Occipital lobe (tissue), 3 donors: ENCODE measurements at places on chromosomes 3 and 15.
A peak's percentile ranks its signal among the peaks of the same experiment; 100 is the strongest.

- DNase-seq: peak; percentile 59
These were observed 1.6 kb upstream of the NTRK3 start for GRCh38 chr15:88258093-88258641.

DNA sequence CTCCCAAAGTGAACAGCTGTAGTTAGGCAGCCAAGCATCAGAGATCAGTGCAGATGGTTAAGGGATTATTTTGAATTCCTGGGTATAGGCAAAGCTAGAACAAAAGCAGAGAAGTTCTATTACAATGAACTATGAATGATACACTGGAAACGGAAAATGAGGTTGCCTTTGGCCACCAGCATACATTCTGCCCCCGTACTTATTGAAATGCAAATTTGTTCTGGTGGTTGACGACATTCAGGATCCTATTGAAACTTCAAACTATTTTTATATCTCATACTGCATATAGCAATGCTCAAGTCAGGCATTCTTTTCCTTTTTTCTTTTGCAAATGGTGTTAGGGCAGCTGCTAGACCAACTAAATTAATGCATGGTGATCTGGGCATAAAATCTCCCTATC, 61.7 kb downstream of the SLC12A1 start:
- DNase-seq: no peak

DNA sequence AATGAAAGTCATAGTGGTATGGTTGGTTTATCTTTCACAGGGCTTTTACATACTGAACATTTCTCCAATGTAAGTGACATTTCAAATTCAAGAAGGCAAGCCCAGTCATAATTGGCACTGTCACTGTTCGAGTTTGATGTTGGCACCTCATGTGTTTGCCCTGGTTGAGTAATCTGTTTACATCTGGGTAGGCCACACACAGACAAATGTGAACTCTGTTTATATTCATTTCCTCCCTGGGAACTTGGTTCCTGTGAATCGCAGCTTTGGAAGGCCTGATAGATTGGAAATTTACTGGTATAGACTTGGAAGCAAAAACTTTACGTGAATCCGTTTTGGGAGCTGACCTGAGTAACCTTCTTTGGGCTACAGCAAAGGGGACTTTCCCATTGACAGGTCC, 395.2 kb upstream of the AZI2 start:
- DNase-seq: no peak

DNA sequence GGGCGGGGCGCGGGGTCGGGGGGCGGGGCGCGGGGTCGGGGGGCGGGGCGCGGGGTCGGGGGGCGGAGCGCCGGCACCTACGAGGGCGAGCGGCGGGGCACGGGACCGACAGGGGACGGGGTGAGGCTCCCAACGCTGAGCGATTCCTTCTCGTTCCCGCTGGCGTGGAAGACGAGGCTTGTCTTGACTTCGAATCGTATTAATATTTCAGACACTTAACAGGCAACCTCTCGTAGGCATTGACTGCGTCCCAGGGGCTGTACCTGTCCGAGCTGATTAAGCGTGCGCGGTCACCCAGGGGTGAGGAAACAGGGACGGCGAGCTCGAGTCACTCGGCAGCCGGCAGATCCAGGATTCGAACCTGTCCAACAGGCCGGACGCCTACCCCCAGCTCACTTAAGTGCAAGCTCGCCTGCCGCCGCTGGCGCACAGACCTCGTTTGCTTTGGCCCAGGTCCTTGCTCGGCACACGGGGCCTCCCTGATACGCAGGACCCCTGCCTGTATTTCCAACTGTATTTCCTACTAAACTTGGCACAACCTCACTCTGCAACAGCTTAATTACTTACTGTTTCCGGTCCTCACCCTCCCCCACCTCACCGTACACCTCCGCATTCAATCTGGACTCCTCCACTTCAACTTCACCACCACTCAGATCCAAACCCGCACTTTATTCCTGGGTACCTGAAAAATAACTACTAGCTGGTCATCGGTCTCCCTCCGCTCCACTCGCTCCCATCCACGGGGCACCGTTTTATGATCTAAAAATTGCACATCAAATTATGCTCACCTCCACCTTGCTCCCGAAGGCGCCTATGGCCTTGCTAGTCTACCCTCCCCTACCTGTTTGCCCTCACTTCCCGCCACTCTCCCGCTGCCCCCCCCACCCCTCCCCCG, 722 bp upstream of the ZXDC start:
- no peak for DNase-seq

DNA sequence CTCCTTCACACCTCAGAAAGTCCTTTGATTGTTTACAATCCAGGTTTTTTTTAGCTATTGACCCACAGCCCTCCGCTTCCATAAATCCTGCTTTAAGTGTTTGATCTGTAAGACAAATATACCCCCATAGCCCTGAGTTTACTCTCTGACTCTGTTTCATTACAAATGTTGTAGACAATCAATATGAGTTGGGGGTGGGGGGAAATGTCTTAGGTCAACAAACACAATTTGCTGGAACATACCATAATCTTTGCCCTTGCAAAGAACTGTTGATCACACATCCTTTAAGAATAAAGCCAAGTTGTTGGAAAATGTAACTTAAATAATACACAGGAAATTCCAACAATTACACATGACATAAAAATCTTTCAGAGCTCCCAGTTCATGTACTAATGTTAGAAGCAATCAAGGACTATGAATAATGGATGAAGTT, 301.8 kb upstream of the SEMA6D start:
- no peak for DNase-seq

DNA sequence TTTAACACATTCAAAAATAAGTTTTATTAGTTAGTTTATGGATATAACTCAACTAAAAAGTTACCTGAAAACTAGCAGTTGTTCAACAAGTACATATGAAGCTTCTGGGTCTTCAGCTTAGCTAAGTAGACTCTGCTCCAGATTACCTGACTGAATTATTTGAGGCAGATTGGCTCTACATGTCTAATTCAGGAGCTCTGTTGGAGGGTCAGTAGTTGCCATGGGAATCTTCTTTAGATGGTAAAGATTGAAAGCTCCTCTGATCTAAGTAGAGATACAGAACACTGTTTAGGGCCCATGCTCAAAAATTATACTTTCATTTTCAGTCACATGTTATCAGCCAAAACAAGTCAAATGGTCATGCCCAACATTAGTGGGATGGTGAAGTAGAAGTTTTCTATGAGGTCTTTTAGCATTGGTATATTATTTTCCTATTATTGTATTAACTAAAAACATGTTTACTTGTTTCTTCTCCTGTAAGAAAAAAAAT, 1476.9 kb downstream of the OTOL1 start:
- no peak for DNase-seq

GRCh38 chr3:22443571-22444233, 692.7 kb upstream of the ZNF385D start:
- no peak for DNase-seq

DNA sequence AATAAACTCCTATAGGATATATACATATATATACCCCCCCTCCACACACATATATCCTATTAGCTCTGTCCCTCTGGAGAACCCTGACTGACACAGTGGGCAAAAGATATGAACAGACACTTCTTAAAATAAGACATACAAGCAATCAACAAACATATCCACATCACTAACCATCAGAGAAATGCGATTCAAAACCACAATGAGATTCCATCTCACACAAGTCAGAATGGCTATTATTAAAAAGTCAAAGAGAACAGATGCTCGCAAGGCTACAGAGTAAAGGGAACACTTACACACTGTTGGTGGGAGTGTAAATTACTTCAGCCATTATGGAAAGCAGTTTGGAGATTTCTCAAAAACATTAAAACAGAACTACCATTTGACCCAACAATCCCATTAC, 46.2 kb upstream of the ARHGEF26 start:
- no peak for DNase-seq
